NCI-H2029 treated with DMSO at 0.1 percent for 48 hours (cell line): ENCODE measurements at places on chromosomes 16 and 17.

DNA sequence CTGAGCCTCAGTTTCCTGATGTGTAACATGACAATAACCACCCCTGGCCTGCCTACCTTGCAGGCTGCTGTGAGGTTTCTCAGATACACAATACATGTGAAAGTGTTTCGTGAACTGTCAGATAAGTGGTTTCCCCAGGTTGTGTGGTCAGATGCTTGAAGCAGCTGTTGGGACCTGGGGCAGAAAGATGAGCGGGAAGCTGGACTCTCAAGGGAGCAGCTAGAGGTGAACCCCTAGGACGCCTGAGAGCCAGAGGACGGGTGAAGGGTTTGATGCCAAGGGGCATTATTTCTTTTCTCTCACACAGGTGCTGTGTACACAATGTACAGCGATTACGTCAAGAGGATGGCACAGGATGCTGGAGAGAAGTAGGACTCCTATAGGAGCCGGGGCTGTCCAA is 2.3 kb downstream of the HIGD1B start:
- DNase-seq: no peak

DNA sequence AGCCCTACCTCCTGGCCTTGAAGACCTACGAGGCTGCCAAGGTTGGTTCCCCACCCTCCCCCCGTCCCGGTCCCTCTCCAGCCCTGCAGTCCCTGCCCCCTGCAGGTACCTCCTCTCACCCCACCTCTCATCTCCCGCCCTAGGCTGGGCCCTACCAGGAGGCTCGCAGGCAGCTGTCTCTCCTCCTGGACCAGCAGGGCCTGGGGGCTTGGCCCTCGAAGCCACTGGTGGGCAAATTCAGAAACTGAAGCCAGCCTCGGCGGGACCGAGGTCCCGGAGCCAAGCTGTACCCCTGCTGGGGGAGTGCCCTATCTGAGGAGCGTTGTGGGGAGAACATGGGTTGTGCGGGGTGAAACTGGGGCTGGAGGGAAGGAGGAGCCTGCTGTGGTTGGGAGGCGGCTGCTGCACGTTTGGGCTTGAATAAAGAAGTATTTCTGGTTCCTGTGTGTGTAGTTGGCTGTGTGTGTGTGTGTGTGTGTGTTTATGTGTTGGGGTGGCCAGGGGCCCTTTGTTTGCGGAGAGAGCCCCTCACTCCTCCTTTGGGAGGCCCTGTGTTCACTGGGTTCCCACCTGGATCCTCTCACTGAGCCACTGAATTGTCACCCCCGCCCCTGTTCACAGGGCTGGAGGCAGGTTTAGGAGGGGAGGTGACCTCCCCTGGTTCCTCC is 5.9 kb downstream of the ADAD2 start:
- no peak for DNase-seq

DNA sequence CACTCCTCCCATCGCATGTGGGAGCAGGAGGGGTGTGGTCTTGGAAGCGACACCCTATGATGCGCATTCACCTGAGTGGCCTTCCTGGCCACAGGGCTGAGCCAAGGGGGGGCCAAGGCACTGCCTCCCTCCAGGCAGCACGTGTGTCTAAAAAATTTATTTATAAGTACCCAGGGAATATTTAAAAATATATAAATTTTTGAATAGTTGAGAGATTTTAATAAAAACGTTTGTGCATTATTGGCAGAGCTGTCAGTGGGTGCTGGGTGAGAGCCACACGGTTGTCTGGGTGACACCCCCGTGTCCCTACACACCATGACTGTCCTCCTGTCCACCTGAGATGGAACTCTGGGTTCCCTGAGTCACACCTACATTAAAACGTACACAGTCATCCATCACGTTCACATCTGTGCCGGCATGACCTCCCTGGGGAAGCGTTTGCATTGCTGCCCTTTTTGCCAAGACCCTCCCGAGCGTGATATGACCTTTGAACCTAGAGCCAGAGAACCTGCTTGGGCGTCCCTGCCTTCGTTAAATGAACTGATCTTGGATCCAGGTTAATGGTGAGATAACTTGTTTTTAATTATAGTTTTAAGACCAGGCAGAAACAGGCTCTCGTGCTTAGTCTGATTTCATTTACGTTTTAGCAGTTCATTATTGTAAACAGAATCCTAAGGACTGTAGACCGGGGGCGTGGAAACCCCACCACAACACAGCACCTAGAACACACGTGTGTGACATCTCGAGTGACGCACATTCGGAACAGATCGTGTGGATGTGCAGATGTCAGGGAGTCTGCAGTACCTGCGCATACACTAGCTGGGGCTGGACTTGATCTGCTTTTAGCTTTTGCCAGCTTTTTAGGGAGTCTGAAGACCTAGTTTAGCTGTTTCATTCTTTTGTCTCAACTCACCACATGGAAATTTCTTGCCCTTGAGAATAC is 192.8 kb upstream of the CHMP6 start:
- DNase-seq: no peak

- no peak for DNase-seq
Measured at GRCh38 chr17:82664276-82664575, 16.0 kb upstream of the WDR45B start.

- peak; percentile 3 for DNase-seq
Measured at GRCh38 chr16:71230122-71230845, at the start of gene HYDIN. Gene HYDIN, minus strand, starts transcription at chr16:71230722. Its CDS starts 43,827 bp downstream, at chr16:71186895.

- no peak for DNase-seq
Measured at GRCh38 chr17:67156269-67157199, 88.5 kb downstream of the HELZ start.

- DNase-seq: no peak
Measured at GRCh38 chr17:18949566-18949965, 2.4 kb upstream of the SLC5A10 start.

- DNase-seq: no peak
Measured at GRCh38 chr17:70157151-70157550, 12.2 kb upstream of the KCNJ2 start.

GRCh38 chr17:54968988-54969332 is 395 bp downstream of the STXBP4 start:
- no peak for DNase-seq

GRCh38 chr16:62816971-62817519 is 780.8 kb upstream of the CDH8 start:
- no peak for DNase-seq

- DNase-seq: no peak
Measured at GRCh38 chr16:62639890-62640289, 603.7 kb upstream of the CDH8 start.
